Esophagus squamous epithelium (tissue), 5 donors: ENCODE measurements at places on chromosomes 7 and 10.
A peak's percentile ranks its signal among the peaks of the same experiment; 100 is the strongest.

DNA sequence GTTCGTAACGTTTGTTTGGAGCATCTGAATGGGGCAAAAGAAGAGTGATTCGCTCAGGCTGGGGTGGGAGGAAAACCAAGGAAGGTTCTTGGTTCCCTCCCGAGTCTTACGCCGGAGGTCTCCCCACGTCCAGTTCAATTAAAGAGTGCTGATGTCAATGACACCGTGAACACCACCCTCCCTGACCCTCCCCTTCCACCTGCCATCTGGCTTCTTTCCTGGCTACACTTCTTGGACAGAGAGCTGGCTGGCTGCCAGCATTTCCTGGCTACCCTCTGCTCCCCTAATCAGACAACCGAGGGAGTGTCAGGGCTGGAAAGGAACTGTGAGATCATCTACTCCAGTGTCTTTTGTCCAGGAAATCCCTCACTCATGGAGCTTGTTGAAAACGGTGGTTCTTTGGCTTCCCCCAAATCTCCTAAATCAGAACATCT lies 24.1 kb upstream of the FFAR4 start:
- no peak overlapping the region for H3K27ac ChIP-seq
- H3K4me3 ChIP-seq: peak overlapping the region; percentile 15
- peaks cover 9% of the 10 kb centered on the region for H3K4me1 ChIP-seq
- no peak for DNase-seq

DNA sequence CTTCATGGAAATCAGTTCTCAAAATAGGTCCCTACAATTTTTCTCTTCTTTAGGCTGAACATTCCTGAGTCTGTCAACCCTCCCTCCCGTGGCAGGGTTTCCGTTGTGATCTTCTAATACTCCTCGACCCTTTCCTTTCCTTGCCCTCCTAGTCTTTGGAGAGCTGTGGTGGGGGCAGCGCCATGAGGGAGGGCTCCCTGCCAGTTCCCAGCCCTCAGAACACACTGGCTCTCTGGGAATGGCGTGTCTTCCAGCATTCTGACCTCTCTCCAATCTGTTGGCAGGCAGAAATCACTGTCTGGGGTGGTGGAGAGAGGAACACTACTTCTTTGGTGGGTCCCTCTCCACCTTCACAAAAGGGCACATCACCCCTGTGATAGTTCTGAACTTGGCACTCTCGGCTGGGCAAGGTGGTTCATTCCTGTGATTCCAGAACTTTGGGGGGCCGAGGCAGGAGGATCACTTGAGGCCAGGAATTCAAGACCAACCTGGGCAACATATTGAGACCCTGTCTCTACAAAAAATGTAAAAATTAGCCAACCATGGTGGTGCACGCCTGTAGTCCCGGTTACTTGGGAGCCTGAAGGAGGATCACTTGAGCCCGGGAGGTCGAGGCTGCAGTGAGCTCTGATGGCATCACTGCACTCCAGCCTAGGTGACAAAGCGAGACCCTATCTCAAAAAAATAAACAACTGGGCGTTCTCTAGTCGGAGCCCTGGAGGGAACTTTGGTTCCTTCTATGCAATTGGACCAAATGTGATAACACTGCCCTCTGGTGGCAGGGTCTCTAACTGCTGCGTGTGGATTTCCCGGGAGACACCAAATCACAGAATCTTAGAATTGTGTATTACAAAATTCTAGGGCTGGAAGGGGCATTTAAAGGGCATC lies 13.1 kb upstream of the ARPC1A start:
- H3K4me1 ChIP-seq: peaks cover 22% of the 10 kb centered on the region
- no peaks in the 10 kb centered on the region for H3K27me3 ChIP-seq
- no peak overlapping the region for H3K27ac ChIP-seq
- H3K4me3 ChIP-seq: peak overlapping the region; percentile 10
- no peaks in the 10 kb centered on the region for H3K36me3 ChIP-seq

DNA sequence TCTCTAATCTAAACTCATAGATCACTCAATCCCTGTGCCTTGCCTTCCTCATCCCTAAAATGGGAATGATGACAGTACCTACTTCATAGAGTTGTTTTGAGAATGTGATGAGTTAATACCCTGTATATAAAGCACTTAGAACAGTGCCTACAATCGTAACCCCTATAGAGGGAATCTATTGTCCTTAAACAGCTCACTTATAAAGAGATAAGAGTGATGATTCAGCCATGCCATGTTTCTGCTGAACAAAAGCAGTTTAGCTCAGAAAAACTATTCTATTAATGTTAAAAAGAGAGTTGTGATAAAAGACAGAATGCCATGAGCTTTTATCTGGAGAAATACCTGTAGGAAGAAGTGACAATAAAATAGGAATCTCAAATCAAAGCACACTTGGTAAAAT lies 63.6 kb downstream of the CUBN start:
- DNase-seq: no peak
- no peaks in the 10 kb centered on the region for H3K4me1 ChIP-seq
- no peak overlapping the region for H3K27ac ChIP-seq
- no peaks in the 10 kb centered on the region for H3K36me3 ChIP-seq
- no peak overlapping the region for H3K4me3 ChIP-seq
- H3K27me3 ChIP-seq: no peaks in the 10 kb centered on the region

GRCh38 chr7:36086571-36086970 lies 66.5 kb upstream of the EEPD1 start:
- DNase-seq: no peak
- no peak overlapping the region for H3K27ac ChIP-seq
- no peaks in the 10 kb centered on the region for H3K27me3 ChIP-seq
- no peaks in the 10 kb centered on the region for H3K36me3 ChIP-seq

GRCh38 chr10:87503886-87504285 lies 807 bp upstream of the MINPP1 start:
- no peaks in the 10 kb centered on the region for H3K27me3 ChIP-seq
- no peaks in the 10 kb centered on the region for H3K36me3 ChIP-seq
- no peak overlapping the region for H3K4me3 ChIP-seq
- peaks cover 31% of the 10 kb centered on the region for H3K4me1 ChIP-seq

DNA sequence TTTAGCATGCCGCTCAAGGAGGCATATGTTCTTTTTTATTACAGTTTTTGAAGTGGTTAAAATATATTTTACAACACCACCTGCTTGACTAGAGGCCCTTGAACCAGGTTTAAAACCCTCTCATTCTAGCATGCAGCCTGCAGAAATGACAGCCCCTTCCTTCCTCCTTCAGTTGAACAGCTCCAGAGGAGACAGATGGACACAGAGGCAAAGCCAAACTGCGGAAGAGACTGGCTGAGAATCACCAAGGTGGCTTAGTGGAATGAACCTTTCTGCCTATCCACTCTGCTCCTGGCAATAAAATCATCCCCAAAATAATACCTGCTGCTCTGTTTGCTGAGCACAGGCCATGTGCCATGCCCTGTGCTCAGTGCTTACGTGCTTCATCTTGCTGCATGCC lies 23.9 kb upstream of the PLPP4 start:
- no peak overlapping the region for H3K27ac ChIP-seq
- no peaks in the 10 kb centered on the region for H3K27me3 ChIP-seq
- no peaks in the 10 kb centered on the region for H3K4me1 ChIP-seq
- no peaks in the 10 kb centered on the region for H3K36me3 ChIP-seq
- DNase-seq: no peak
